ENCODE measurements at places on chromosomes 2 and 18. TPM values are rescaled to one million over a fixed set of nuclear protein-coding genes. Genes with fewer than 3 reads are reported as not detected.

Gene SLC25A52
- not detected for total RNA-seq

Gene TDRD15
- total RNA-seq, result not detected

Gene CMPK2
- total RNA-seq, result 0.34 TPM

Gene TMEM169
- 0.37 TPM for total RNA-seq

Gene FZD7
- 6.7 TPM for total RNA-seq

Gene DYNAP
- total RNA-seq, result not detected

Gene SERPINB10
- total RNA-seq, result not detected

Gene TRIM43
- total RNA-seq, result 0.09 TPM

Gene COLEC12
- 0.06 TPM for total RNA-seq

Gene C2orf80
- total RNA-seq, result not detected

Gene EFEMP1
- 39.6 TPM for total RNA-seq

Gene IL36A
- total RNA-seq, result not detected

Gene CYBRD1
- total RNA-seq, result 30.7 TPM

Gene MYCN
- not detected for total RNA-seq

Gene DSG1
- total RNA-seq, result not detected

Gene CAD
- total RNA-seq, result 56.2 TPM

Gene IGFBP5
- total RNA-seq, result 0.16 TPM

Gene STON1
- 0.39 TPM for total RNA-seq
